ENCODE measurements at places on chromosomes 3 and 15. TPM values are rescaled to one million over a fixed set of nuclear protein-coding genes. Genes with fewer than 3 reads are reported as not detected.

The ZNF717 gene
- total RNA-seq = 15.4 TPM

The FBXO40 gene
- under 0.01 TPM for total RNA-seq

The PP2D1 gene
- total RNA-seq = not detected

The CHST13 gene
- total RNA-seq = not detected

The ZCWPW2 gene
- total RNA-seq = 0.87 TPM

The TP63 gene
- under 0.01 TPM for total RNA-seq

The LRRC2 gene
- 7.4 TPM for total RNA-seq
